Hematopoietic multipotent progenitor cell treated with erythropoietin and hydrocortisone succinate and interleukin-3 and kit ligand, for 8 days (in vitro differentiated cells): ENCODE measurements at places on chromosomes 11 and 22.

GRCh38 chr11:72568861-72569260 is 105.4 kb downstream of the PDE2A start:
- DNase-seq, result no peak

DNA sequence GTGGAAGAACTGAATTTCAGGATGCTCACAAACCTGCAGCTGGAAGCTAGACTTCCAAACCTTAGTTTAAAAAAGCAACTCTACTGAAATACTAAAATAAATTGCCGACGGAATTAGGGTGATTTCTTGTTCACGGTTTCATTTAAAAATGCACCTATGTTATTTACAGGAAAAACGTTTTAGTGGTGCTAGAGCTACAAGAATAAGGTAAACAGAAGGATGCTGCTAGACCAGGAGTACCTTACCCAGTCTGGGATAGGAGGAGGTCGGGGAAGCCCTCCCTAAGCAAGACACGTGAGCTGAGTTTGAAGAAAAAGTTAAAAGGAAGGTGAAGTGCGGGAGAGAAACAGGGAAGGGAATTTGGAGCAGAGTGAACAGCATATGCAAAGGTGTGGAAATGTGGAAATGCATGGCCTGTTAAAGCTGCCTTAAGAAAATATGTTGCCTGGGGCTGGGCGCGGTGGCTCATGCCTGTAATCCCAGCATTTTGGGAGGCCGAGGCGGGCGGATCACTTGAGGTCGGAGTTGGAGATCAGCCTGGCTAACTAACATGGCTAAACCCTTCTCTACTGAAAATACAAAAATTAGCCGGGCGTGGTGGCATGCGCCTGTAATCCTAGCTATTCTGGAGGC is 1.4 kb upstream of the FTH1 start:
- DNase-seq, result no peak

- no peak for DNase-seq
Measured at GRCh38 chr11:132131961-132132360, 761.5 kb downstream of the NTM start.

- DNase-seq, result no peak
Measured at GRCh38 chr22:24819911-24820461, 14.0 kb downstream of the SGSM1 start.

- DNase-seq, result no peak
Measured at GRCh38 chr11:120331301-120331996, 4.8 kb upstream of the ARHGEF12 start.

DNA sequence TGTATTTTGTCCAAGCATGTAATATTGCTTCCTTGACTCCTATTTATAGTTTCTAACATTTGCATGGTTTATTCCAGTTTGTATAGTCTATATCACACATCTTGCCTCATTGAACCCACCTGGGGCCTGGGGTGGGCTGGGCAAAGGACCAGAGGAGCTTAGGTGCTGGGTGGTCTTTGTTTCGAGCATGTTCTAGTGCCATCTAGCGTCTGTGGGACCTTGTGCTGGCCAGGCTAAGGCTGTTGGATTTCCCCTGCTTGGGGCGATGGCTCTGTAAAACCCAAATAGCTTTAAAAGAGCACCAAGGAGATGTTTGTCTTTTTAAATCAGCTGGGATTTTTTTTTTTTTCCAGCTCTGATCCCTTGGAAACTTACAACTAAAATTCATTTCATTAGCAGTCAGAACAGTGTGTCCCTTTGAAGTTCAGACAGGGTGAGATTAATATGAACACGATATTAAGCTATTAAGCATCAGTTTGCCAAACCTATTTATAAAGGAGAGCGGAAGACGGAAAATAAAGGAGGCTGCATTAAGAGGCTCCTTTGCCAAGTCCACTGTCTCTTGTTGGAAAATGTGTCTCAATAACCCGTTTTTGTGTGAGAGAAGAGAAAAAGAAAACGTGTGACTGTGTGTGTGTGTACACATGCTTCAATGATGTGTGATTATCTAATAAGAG is 157.4 kb downstream of the COMMD9 start:
- DNase-seq, result peak; percentile 78

GRCh38 chr22:42805998-42806830 is 50.9 kb downstream of the ARFGAP3 start:
- no peak for DNase-seq

DNA sequence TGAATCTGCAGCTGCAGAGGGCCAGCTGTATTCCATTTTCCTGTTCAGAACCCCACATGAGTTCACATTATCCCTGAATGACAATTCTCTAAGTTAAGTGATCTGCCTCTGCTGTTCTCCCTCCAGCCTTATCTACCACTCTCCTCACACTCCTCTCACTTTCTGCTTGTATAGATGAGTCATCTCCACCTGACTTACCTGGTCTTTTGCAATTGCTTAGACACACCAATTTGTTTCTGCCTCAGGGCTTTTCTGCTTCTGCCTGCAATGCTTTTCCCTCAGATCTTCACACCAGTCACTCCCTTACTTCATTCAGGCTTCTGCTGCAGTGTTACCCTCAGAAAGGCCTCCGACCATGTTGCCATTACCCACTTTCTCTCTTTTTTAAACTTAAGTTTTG is 118.1 kb downstream of the ATM start:
- no peak for DNase-seq

DNA sequence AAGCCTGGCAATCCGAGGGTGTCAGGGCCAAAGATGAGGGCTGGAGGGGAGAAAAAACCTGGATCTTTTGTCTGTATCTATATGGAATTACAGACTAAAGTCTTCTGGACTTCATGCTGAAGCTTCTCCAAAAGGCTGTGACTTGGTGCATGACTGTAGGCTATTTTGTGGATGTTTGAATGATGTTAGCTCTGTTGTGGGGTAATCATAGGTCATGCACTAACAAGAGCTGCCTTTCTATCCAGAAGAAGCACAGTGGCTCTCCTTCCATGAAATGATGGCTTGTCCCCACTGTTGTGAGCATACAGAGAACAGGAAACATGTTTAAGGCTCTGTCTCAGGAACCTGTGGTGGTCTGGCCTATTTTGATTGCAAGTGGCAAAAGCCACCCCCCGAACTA is 263.3 kb upstream of the PLET1 start:
- no peak for DNase-seq

DNA sequence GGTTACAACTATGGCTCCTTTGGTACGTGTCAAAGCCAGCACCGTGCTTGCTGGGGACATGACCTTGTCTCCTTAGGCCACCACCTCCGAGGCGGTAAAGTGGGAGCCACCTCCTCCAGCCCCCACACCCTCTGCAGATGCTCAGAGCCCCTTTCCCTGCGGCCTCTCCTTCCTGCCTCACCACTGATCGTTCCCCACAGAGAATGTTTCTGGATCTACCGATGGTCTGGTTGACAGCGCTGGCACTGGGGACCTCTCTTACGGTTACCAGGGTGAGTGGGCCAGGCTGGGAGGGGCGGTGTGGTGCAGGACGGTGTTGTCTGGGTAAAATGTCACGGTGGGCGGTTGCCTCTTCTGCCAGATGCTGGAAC is 8.9 kb downstream of the SIDT2 start:
- no peak for DNase-seq

DNA sequence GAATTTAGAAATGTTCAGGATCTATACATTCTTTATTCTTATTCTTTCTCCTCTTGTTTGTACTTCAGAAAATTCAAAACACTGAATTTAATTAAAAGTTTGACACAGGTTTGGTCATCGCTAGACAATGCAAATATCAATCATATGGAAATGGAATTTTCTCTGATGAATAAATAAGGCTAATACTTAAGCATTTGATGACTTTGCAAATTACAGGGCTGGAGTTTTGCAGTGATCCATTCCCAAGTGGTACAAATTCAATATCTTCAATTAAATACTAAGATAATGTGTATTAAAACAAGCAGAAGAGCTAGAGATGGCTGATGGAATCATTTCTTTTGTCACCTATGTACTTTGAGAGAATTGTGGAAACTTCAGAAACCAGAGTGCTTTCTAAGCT is 439.6 kb downstream of the DYNC2H1 start:
- DNase-seq, result no peak

- peak; percentile 42 for DNase-seq
Measured at GRCh38 chr11:34565417-34566207, 52.0 kb upstream of the ELF5 start.

- DNase-seq, result peak; percentile 71
Measured at GRCh38 chr11:64185175-64185692, 737 bp upstream of the STIP1 start.

GRCh38 chr11:100878474-100878873 is 191.4 kb downstream of the ARHGAP42 start:
- no peak for DNase-seq

- DNase-seq, result no peak
Measured at GRCh38 chr11:122394313-122394712, 261.2 kb upstream of the UBASH3B start.

DNA sequence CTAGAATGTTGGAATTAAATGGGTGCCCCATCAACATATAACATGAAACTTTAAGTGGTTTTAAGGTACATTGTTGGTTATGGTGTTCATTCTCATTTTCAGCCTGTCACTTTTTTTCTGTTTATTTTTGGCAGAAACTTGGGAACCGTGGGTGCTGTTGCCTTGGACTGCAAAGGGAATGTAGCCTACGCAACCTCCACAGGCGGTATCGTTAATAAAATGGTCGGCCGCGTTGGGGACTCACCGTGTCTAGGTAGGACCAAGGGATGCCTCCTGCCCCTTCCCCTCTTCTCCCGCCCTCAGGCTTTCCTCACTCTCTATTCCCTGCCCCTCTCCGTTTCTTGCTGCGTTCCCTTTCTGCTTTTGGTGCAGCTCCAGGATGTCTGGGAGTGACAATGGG is 29.8 kb upstream of the SCGB1A1 start:
- no peak for DNase-seq

DNA sequence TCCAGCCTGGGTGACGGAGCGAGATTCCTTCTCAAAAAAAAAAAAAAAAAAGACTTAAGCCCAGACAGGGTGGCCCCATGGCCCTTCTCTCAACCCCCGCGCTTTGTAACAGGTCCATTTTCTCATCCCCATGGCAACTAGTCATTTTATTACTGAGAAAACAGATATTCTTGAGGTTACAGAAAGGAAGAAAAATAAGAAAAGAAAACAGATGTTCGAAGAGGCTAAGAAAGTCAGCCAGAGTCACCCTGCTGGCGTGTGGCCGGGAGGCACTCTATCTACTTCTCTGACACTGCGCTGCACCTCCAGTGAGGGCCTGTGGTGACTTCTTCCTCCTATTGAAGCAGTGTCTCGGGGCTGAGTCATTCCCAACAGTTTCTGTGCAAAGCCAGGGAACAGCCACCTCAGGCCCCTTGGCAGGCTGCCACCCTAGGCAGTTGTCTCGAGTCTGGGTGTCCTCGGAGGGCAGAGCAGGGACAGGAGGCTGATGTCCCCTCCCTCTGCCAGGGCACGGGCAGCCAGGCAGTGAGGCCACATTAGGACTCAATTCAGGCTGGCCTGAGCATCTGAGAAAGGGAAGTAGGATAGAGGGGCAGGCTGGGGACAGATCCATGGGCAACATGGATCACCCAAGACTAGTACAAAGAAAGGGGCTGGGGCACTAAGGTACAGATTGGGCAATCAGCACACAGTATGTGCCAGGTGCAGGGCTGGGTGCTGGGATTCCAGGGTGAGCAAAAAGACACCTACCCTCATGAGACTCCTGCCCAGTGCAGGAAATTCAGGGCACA is 16.4 kb upstream of the SYVN1 start:
- peak; percentile 98 for DNase-seq

DNA sequence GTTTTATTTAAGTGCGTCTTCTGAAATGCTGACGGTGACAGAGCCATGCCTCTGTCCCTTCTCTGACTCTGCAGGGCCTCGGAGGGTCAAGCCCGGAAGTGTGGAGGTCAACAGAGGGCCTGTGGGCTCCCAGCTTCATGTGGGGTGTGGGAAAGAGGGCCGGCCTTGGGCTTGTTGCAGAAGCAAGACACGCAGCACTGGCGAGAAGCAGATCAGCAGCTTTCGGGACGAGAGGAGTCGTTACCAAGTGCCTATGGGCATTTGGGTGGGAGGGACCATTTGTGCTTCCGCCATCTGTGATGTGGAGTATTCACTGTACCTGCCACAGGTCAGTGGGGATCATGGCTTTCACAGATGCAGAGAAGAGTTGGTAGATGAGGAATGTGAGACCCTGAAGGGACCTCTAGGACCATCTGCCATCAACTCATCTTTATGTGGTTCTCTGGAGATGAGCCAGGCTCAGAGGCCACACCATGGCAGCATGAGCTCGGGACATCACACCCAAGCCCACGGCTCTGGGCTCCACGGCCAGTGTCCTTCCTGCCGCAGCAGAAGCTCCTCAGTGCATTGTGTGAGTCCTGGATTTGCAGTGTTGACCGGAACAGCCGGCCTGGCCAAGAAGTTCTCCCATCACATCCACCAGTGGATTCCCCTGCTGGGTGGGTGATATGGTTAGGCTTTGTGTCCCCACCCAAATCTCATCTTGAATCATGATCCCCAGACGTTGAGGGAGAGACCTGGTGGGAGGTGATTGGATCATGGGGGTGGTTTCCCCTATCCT is 590.7 kb downstream of the TBC1D22A start:
- DNase-seq, result no peak

DNA sequence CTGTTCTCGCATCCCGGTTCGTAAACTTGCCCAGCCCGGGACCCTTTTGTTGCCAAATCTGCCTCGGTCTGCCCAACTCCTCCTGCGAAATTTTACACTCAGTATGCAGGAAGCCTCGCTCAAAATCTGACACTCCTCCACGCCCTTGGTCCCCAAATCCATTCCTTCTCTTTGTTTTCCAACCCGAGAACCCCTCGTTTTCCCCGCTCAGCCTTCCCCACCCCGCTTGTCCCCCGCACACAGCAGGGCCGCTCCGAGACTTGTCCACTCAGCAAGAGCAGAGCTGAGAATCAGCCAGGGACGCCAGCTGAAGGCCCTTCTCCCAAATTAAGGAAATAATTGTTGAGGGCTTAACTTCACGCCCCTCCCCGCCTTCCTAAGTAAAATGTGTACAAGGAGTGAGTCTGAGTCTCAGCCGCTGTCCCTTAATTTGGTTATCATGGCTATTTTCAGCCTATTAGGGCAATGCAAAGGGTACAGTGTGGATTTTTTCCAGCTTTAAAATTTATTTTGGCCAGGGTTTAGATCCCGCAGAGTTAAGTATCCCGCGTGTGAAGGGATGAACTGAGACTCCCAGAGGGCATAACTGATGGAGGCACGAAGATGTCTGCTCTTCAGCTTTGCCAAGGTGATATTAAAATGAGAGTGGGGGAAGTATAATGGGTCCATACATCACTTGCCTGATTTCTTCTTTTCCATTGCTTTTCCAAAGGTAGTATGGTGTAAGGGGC is 581 bp upstream of the FBXO3 start:
- no peak for DNase-seq

GRCh38 chr11:78295991-78296930 is 107.5 kb downstream of the USP35 start:
- no peak for DNase-seq

DNA sequence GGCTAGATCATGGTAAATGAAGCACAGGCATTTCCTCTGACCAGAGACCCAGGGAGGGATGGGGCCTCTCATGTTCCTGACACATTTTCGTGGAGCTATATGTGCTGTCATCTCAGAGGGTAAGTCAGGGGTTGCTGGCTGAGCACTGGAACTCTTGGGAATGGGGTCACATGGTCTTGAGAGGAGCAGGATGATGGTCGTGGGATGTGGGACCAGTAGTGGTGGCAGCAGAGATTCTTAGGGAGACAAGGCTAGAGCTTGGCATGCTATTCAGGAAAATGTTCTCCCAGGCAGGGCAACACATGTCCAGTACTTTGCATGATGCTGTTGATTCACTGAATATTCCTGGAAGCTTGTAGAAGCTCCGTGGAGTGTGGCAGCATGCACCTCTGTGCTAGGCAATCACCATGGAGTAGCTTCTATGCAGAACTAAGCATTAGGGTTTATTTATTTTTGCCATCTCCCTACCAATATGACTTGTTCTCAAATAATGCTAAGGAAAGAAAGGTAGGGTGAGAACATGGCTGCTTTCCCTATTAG is 31.4 kb upstream of the TTC12 start:
- no peak for DNase-seq

GRCh38 chr11:45102361-45102809 is 44.1 kb upstream of the PRDM11 start:
- DNase-seq, result no peak
